GF-D8 (cell line): ENCODE measurements at places on chromosomes 13 and 19.

GRCh38 chr13:26996965-26997752 lies 174.5 kb downstream of the USP12 start:
- peak; percentile 47 for DNase-seq

- no peak for DNase-seq
Measured at GRCh38 chr19:46917002-46917401, 56.2 kb downstream of the ARHGAP35 start.

GRCh38 chr13:108049211-108049610 lies 166.1 kb downstream of the LIG4 start:
- DNase-seq, result no peak

DNA sequence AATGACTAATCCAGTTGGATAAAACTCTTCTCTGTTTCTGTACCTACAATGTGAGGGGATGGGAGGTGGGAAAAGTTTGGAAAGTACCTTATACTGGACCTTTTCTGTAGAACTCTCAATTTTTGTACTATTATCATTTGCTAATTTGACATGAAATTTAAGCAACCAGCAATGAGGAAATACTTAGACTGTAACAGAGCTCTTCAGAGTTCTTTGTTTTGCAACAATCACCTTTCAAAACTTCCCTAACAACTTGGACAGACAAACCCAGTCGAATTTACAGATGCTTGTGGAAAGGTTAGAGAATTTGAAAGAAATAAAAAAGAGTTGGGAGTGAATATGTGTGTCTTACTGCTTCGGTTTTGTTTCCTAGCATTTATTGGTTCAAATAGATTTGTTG lies 16.8 kb downstream of the KBTBD7 start:
- DNase-seq, result peak; percentile 85

GRCh38 chr13:111368091-111368490 lies 47.6 kb downstream of the TEX29 start:
- DNase-seq, result no peak
